ENCODE measurements at places on chromosomes 12 and 14. TPM values are rescaled to one million over a fixed set of nuclear protein-coding genes. Genes with fewer than 3 reads are reported as not detected.
A peak's percentile ranks its signal among the peaks of the same experiment; 100 is the strongest.

Gene CACNA2D4
- total RNA-seq = 0.26 TPM

Gene ESR2
- under 0.01 TPM for total RNA-seq

Gene SLC25A47
- total RNA-seq = not detected

Gene TSPAN8
- not detected for total RNA-seq

Gene OR4E2
- total RNA-seq = not detected

Gene SLC6A12
- total RNA-seq = 0.13 TPM

Gene P3H3
- 22.6 TPM for total RNA-seq

Gene CLECL1
- total RNA-seq = not detected

DNA sequence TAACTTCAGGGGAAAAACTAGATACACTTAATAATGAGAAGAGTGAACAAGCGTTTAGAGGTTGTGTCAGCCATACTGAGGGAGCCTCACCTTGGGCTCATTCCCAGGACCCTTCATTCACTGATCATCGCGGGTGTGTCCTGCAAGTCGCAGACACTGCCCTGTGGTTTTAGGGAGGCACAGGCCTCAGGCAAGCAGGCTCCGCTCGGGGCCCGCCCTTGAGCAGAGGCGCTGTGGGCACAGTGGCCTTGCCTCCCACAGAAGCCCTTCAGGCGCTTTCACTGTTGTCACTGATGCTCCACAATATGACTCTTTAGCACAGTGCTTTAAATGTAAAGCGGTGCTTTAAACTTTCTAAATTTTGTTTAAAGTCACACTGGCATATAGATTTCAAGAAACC lies 67.4 kb downstream of the DDX51 start:
- DNase-seq = no peak

DNA sequence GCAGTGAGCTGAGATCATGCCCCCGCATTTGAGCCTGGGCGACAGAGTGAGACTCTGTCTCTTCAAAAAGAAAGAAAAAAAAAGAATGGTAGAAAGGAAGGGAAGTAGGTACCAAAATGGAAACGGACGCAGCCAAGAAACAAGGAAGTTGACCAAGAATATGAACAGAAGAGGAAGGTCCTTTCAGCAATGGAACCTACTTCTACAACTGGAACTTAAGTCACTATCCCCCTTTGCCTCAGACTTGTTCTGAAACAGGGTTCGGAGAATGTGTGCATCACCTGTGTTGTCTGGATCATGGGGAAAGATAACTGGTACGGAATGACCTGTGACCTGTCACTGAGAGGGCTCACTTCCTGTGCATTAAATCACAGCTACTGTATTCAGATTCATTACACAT lies 43.9 kb upstream of the RNASE1 start:
- DNase-seq = no peak

DNA sequence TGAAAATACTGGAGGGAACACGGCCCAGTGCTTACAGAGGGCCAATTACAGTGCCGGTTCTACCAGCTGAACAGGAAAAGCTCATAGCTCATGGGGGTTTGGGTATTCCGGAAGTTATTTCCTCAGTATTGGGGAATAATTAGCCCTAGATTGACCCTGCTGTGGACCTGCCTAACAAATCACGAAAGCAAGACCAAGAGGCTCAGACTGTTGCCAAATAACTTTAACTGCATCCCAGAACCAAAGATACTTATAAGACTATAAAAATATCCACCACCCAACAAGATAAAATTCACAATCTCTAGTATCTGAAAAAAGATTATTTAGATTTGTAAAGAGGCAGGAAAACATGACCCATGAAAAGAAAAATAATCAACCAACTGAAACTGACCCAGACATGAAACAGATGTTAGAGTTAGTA lies 8.0 kb upstream of the OR5AU1 start:
- DNase-seq = no peak

- DNase-seq = no peak
Measured at GRCh38 chr14:97266653-97267052, 469.5 kb downstream of the VRK1 start.

DNA sequence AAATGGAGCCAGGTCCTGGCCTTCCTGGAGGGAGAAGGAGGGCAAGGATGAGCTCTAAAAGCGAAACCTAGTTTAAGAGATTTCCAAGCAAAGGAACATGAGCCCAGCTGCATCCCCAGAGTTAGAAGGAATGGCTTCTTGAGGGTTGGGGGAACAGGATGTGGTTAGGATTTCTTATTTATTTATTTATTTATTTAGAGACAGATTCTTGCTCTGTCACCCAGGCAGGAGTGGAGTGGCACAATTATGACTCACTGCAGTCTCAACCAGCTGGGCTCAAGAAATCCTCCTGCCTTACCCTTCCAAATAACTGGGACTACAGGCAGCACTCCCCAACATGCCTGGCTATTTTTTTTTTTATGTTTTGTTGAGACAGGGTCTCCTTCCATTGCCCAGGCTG lies 25.3 kb upstream of the TMEM106C start:
- DNase-seq = no peak

GRCh38 chr12:14845350-14845750 lies 2.0 kb upstream of the ART4 start:
- DNase-seq = peak; percentile 63

DNA sequence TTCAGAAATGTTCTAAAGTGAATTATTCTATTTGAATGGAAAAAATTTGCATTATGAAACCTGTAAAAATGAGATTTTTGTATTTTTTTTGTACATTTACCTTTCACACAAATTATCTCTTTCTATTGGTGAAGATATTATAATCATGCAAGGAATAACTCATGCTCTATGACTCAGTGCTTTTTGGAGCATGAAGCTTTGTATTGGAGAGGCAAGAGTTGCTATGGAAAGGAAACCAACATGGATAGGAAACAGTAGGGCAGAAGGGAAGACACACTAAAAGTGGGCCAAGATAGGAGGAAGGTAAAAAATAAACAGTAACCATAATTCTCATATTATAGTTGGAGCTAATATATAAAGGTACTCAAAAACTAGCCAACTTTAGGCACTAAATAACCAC lies 79.0 kb downstream of the PLCZ1 start:
- no peak for DNase-seq

DNA sequence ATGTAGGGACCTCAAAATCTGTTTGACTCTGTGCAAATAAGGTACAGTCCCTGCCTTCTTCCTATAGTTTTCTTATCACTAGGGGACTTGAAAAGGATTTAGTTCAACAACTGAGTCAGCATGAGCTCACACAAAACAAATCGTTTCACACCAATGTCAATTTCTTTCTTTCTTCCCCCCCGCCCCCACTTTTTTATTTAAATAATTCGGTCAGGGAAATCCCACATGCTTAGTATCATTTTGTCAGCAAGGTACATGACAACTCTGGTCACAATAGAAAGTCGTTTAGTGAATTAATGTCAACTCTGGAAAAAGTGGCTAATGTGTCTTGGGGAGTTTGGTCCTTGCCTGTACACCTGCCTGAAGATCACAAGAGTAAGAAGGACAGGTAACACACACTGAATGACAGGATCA lies 232.2 kb upstream of the PLEKHG7 start:
- DNase-seq = no peak

DNA sequence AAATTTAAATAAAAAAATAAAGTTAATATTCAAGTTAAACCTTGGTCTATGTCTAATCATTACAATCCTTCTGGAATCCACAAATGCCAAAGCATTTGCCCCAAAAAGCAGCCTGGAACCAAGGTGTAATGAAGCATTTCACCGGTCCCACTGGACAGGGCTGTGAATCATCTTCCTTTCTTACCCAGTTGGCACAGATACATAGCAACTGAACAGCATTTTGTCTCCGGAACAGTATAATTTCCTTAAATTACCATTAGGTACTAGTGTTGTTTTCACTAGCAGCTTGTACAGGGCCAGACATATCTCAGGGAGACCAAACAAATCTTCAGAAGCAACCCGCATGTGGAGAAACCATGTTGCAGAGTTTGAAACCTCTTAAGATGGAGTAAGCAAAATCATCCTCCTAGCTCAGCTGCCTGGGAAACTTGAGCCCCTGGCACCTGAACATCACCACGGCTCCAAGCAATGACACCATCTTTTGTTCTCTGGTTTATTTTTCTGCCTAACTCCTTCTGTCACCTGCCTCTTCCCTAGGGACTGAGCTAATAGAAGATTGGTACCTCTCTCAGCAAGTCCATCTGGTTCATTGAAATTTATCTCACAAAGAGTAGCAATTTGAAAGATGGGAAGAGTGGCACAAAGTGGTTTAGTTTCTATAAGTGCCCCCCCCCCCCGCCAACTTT lies 17.9 kb upstream of the MDM1 start:
- no peak for DNase-seq
